ENCODE measurements at places on chromosomes 12 and 14.
A peak's percentile ranks its signal among the peaks of the same experiment; 100 is the strongest.

DNA sequence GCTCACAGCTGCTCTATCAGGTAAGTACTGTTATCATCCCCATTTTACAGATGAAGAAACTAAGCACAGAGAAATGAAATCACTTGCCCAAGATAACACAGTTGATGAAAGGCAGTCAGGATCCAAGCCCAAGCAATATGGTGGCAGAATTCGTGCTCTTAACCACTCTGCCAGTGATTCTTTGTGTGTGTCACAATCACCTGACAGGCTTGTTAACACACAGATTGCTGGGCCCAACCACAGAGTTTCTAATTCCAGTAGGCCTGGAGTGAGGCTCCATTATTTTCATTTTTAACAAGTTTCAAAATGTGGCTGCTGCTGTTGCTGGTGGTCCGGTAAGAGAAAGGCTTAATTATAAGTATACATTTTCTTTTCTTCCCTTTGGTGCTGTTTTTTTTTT is 134.2 kb downstream of the TGFB3 start:
- no peak for DNase-seq

DNA sequence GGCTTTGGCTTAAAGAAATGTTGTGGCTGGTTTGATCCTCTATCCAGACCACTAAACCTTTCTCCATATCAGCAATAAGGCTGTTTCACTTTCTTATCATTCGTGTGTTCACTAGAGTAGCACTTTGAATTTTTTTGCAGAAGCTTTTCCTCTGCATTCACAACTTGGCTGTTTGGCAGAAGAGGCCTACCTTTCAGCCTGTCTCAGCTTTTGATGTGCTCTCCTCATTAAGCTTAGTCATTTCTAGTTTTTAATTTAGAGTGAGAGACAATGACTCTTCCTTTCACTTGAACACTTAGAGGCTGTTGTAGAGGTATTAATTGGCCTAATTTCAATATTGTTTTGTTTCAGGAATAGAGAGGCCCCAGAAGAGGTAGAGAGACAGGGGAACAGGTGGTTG is 13.8 kb downstream of the KCNMB4 start:
- DNase-seq: no peak

- DNase-seq: no peak
These were observed 18.4 kb upstream of the KRR1 start for GRCh38 chr12:75529826-75530225.

GRCh38 chr14:72261068-72261467 is 328.8 kb downstream of the RGS6 start:
- no peak for DNase-seq

DNA sequence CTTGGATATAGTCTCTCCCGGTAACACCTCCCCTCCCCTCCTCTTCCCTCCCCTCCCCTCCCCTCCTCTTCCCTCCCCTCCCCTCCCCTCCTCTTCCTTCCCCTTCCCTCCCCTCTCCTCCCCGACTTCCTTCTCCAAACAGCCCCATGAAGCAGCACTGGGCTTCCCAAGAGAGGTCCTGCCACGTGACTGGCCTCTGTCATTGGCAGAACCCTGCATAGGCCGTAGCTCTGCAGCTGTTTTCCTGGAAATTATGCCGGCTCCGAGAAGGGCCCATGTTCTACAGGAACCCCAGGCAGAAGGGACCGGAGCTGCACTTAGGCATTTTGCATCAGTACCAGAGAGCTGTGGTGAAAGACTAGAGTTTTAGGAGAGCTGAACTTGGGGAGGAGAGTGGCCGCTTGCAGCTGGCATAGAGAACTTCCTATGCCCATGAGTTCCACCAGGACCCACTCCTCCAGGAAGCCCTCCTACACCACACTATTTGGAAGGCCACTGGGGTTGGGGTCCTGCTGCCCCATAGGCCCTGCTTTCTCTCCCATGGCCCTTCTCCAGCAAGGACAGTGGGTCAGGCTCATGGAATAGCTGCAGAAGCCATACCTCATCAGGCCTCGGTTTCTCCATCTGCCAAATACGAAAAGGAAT is 5.1 kb upstream of the TNFAIP2 start:
- no peak for DNase-seq

- no peak for DNase-seq
These were observed 21.3 kb upstream of the BCDIN3D start for GRCh38 chr12:49863946-49864797.

GRCh38 chr14:44961151-44961553 is 595 bp downstream of the KLHL28 start:
- DNase-seq: peak; percentile 59

DNA sequence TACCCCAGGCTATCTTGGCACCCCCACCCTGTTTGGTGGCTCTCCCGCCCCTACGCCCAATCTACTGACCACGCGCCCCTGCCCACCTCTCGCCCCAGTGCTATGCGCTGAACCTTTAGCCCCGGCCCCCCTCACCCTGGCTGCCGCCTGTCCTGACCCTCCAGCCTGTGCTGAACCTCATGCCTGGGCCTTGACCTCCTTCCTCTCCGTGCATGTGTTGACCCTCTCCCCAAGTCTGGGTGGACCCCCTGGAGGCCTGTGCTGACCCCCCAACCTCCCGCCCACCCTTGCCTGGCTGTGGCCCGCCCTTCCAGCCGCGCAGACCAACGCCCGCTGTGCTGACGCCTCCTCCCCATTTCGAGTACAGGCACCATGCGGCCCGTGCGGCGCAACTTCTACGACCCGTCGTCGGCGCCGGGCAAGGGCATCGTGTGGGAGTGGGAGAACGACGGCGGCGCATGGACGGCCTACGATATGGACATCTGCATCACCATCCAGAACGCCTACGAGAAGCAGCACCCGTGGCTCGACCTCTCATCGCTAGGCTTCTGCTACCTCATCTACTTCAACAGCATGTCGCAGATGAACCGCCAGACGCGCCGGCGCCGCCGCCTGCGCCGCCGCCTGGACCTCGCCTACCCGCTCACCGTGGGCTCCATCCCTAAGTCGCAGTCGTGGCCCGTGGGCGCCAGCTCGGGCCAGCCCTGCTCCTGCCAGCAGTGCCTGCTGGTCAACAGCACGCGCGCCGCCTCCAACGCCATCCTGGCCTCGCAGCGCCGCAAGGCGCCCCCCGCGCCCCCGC is 20.7 kb downstream of the DTX1 start:
- DNase-seq: no peak

DNA sequence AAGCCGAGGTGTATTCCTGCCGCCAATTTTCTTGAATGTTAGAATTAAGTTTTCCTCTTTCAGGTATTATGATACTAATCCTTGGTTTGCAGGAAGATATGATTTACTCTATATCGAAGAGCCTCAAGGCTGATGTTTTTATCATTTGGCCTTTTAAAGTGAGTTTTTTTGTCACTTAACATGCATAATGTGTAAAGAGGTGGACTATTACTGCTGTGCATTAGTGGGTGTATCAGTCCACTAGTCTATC is 11.1 kb upstream of the TMPO start:
- DNase-seq: no peak

GRCh38 chr14:90585106-90585505 is 188.3 kb downstream of the CALM1 start:
- no peak for DNase-seq

DNA sequence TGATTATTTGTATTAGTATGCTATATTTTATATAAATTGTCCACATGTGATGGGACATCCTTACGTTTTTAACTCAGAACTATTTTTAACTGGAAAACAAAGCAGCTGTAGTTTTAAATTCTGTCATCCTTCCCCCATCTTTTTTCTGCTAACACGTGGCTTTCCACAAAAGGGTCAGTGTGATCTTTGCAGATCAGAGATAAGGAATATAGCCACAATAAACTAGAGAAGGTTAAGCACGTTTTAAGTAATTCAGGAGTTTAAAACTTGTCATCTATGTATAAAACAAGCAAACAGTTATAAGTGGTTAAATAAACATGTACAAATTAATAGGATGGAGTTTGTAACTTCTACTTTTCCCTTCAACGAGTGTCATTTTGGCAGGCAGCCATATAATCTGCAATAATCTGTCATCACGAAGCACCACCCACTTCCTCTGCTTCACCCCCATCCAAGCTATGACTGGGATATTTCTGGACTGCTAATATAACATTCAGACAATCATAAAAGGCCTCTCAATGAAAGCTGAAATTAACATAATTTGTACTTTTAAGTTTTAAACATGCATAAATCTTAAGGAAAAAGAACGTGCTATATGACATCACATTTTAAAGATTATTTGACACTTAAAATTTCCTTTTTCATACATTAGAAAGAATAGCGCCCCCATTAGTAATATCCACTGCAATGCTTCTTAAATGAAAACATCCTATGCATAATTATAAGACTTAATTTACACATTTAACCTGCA is 15.3 kb downstream of the TAOK3 start:
- DNase-seq: no peak

DNA sequence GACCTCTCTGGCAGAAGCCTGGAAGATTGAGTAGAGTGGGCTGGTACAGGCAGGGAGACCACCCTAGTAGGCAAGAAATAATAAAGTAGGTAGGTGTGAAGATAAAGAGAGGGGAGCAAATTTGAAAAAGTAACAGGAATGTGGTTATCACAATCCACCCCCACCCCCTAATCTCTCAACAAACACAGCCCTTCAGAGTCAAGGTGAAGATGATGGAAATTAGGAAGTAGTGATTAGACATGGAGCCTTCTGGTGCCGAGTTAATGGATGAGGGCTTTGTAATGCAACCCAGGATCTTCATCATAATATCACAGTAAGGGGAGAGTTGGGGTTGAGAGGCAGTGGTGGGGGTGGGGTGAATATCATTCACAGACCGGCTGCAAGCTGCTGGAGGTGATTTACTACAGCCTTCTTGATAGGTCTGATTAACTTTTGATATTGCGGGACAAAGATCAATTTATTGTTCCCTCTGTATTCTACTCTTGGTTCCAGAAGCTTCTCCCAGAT is 29.2 kb upstream of the CRY1 start:
- no peak for DNase-seq

DNA sequence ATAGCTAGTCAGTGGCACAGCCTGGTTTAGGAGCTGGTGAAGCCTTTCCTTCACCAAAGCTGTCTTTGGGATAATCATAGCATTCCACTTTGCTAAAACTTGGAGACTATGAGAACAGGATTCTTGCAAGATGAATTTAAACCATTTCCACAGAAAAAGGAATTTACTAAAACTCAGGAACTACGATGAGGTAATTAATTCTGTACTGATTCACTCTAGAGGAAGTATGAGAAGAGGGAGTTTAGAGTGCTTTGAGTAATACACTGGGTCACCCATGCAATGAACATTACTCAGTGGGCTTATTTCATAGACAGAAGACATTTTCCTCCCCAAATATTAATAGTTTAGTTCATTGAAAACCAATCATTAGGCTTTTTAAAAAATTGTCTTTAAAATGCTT is 73.0 kb downstream of the RMST start:
- no peak for DNase-seq

DNA sequence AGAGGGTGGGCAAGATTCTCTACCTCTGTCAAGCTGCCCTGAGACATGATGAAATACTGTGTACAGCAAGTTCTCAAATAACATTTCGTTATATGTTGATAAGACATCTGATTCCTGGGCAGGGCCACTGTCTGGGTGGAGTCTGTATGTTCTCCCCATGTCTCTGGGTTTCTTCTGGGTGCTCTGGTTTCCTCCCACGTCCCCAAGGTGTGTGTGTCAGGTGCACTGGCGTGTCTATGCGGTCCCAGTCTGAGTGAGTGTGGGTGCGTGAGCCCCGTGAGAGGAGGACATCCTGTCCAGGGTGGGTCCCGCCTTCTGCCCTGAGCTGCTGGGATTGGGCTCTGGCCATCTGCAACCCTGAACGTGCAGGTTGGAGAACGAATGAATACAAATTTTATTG is 29.6 kb downstream of the KCTD10 start:
- DNase-seq: no peak

- DNase-seq: no peak
These were observed 983.6 kb downstream of the VRK1 start for GRCh38 chr14:97780804-97781203.

DNA sequence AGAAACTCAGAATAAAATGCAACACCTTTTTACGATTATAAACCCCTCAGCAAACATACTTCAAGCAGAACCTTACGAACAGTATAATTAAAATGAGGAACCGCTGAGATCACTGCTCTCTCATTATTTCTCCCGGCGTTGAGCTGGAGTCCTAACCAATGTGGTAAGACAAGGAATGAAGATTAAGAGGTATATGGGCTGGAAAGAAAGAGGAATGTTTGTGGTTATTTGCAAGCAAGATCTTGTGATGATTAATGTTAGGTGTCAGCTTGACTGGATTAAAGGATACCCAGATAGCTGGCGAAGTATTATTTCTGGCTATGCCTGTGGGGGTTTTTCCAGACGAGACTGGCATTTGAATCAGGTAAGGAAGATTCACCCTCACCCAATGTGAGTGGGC is 10.3 kb upstream of the ZNF84 start:
- no peak for DNase-seq

- DNase-seq: peak; percentile 32
These were observed 647.8 kb downstream of the TMEM121 start for GRCh38 chr14:106174206-106174605.

DNA sequence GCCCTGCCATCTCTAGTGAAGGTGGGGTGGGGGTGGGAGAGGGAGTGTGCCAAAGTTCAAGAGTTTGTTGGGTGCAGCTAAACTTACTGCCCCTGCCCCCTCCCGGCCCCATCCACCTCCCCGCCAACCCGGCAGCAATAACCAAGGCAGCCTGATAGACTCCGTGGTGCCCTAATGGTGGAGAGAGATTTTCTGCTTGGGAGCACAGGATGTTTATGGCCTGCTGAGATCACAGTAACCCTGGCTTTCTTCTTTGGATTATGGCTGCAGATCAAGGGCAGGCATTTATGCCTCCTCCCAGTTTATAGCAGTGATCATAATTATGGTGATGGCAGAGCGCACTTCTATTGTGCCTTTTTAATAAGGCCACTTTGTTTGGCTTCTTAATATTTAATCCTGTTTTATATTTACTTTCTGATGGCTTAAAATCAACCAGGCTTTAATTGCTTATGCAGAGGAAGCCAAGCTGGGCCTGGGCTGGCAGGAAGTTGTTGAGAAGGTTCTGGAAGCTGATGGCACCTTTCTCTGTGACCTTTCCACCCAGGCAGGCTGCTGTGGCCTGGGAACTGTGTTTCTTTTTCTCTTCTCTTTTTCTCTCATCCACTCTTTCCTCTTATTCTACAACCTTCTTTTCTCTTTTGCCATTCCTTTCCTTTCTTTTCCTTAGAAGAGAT is 256.8 kb upstream of the FKBP4 start:
- DNase-seq: no peak

- no peak for DNase-seq
These were observed 240.4 kb downstream of the SNAPC1 start for GRCh38 chr14:62002642-62003041.

- DNase-seq: no peak
These were observed 981.1 kb downstream of the SLC6A15 start for GRCh38 chr12:83931451-83931850.

- no peak for DNase-seq
These were observed 4.8 kb downstream of the TXNDC16 start for GRCh38 chr14:52547526-52547925.

- no peak for DNase-seq
These were observed 48.8 kb upstream of the SLCO1C1 start for GRCh38 chr12:20646239-20646827.

GRCh38 chr12:94109160-94109559 is 39.2 kb upstream of the PLXNC1 start:
- DNase-seq: no peak

Data from naive thymus-derived CD4-positive, alpha-beta T cell (primary cell).